ENCODE measurements at places on chromosomes 5 and 9.
A peak's percentile ranks its signal among the peaks of the same experiment; 100 is the strongest.

- DNase-seq, result peak; percentile 84
These were observed 36.5 kb downstream of the HABP4 start for GRCh38 chr9:96486386-96487028.

DNA sequence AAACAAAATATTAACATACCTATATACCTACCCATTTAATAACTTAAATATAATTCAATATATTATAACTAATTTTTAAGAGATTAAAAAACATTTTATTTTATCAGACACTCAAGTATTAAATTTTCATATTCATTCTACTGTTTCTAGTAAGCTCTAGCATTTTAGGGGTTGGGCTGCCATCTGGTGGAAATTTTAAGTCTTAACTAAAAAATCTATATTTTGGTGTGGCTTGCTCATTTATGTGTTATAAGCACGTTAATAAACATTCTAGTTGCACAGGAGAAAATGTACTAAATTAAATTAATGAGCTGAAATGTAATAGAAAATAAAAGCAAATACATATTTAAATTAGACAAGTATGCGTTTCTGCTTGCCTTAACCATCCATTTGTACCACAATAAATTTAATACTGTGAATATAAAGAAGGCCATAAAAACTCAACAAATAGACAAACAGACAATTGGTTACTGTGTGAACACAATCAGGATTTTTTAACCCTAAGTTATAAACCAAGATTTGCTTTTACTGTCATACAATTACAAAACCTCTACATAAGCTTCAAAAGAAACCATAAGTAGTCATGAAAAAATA, 1728.3 kb upstream of the CDH9 start:
- DNase-seq, result peak; percentile 52

DNA sequence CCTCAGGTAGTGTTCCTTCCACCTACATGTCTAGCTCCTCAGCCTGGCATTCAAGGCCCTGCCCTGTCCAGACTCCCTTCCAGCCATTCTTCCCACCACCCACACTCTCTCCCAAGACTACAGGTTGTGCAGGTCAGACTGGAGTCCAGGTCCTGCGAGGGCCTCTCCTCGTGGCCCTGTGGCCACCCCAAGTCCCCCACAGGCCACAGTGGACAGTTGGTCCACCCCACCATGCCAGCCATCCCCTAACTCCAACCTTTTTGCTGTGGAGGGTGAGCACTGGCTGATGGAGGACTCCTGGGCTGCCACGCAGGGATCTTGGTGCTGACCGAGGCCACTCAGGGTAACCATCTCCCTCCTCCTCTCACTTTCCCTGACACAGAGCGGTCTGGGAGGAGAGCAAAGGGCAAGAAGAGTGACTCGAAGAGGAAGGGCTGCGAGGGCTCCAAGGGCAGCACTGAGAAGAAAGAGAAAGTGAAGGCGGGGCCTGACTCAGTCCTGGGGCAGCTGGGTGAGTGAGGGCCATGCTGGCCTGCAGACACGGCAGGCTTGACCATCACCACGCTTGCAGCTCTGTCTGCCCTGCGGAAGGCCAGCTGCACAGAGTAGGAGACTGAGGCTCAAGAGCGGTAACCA, 51.0 kb downstream of the JADE2 start:
- no peak for DNase-seq

DNA sequence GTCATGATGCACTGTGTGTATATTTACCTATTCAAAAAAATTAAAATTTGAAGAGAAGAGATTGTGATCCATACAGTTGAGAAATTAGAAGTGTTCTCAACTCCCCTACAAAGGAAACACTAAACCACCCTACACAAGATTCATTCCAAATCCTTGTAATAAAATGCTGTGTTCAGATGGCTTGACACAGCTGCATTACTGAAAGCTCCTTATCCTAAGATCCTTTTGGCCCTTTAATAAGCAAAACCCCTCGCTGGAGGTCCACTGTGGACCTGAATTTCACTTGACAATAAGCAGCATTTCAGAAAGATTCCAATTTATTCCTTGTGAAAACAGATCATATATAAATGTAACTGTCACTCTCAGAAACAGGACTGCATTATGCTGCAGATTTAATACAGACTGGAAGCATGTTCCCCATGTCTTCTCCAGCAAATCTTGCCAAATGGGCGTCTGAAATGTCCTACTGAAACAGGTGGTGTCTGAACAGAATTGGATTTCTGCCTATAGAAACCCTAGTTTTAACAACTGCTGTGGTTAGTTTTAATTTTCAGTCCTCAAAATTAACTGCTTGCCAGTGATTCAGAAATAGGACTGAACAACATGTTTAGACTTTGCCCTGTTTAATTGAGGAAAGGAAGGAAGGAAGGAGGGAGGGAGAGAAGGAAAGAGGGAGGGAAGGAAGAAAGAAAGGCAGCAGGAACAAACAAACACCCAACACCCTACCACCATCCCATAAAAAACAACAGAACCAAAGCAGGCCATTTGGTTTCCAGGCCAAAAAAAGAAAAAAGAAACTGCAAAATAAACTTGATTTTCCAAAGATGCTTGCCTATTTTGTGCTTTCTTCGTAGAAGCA, 179.6 kb downstream of the MLLT3 start:
- DNase-seq, result no peak

DNA sequence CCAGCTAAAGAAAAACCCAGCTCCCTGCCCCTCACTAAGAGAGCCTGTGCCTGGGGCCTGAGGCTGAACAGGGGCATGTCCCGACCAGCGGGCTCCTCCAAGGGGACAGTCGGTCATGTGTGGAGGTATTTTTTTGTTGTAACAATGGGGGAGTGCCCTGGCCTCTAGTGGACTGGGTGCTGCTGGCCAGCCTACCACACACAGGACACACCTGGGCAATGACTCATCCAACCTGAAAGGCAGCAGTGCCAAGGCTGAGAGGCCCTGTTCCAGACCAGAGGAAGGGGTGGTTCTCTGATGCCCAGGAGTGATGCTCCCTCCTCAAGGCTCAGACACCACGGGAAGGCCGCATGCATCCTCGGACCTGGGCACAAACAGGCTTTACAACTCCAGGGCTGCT, 181.5 kb downstream of the OLFM1 start:
- DNase-seq, result no peak

- no peak for DNase-seq
These were observed 210.0 kb downstream of the MPDZ start for GRCh38 chr9:13069498-13069897.

GRCh38 chr9:131823701-131824146, 83.8 kb upstream of the RAPGEF1 start:
- no peak for DNase-seq

DNA sequence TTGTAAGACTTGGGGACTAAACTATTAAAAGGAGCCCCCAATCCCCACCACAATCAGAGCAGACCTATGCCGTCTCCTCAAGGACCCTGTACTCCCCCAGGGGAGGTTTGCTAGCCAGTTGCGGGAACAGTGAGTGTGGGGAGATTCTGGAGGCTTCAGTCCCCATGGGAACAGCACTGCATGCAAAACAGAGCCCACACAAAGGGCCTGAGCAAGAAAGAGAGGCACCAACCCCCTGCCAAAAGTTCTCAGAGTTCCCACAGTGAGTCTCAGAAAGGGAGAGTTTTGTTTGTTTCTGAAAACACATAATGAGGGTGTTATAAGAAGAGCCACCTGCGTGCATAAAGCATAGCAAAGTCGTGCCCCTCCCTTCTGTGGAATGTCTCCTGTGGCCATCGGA, 56.6 kb downstream of the CFAP90 start:
- no peak for DNase-seq

- DNase-seq, result no peak
These were observed 8.5 kb downstream of the INSYN2B start for GRCh38 chr5:169971780-169972179.

DNA sequence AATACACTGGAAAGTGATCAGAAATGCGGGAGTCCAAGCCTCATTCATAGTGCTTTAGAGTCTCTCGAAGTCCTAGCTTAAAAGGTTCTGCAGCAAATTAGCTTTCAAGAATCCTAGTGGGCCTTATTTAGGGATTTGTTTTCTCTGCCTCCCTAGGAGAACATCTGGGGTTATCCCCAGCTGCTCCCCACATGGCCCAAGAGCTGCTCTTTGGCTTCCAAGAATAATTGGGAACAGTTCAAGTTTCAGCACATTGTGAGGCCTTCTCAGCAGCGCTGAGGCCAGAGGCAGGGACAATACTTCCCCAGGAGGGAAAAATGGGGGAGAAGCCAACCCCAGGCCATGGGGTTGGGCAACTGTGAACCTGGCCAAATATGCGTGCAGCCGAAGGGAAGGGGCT, 108.7 kb downstream of the LIFR start:
- no peak for DNase-seq

DNA sequence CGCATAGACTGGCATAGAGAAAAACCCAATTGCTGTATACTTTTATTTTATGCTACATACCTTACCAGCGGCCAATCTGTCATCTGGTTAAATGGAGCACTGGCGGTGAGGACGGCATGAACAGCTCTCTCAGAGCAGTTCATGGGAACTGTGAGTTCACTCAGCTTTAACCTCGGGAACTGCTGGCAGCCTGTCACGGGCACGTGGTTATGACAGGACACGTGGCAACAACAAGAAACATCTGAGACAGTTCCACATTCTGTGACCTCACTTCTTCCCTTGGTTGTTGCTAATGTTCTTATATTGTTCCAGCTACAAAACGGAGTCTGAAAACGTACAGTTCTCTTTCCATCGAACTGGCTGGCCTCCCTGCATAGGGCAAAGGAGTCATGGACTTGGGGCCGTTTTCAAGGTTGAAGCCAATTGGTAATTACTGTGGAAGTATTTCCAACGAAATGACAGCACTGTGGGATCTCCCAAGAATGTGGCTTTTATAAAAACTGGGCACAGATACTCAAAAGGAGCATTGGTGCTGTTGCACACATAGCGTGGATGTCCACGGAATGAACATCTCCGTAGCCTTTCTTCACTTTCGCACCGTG, 246.3 kb upstream of the DAP start:
- no peak for DNase-seq

- DNase-seq, result peak; percentile 76
These were observed 27.3 kb upstream of the TGFBI start for GRCh38 chr5:136001466-136001981.

GRCh38 chr9:126461608-126462007, 135.0 kb downstream of the MVB12B start:
- DNase-seq, result no peak

DNA sequence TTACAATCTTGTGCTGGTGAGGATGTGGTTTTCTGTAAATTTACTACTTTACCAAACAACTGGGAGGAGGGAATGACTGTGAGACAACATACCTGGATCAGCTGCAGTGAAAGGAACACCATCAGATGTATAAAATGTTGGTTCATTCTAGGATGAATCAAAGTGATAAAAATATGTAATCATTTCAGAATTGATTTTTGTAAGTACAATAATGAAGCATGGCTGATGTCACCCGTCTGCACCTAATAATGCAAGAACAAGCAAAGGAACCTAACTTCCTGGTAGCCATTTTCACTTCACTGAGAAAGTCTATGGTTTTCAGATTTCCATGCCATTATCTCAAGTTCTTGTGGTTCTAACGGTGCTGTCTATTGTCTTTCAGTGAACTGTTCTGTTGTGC, 18.7 kb upstream of the C5orf34 start:
- DNase-seq, result no peak

DNA sequence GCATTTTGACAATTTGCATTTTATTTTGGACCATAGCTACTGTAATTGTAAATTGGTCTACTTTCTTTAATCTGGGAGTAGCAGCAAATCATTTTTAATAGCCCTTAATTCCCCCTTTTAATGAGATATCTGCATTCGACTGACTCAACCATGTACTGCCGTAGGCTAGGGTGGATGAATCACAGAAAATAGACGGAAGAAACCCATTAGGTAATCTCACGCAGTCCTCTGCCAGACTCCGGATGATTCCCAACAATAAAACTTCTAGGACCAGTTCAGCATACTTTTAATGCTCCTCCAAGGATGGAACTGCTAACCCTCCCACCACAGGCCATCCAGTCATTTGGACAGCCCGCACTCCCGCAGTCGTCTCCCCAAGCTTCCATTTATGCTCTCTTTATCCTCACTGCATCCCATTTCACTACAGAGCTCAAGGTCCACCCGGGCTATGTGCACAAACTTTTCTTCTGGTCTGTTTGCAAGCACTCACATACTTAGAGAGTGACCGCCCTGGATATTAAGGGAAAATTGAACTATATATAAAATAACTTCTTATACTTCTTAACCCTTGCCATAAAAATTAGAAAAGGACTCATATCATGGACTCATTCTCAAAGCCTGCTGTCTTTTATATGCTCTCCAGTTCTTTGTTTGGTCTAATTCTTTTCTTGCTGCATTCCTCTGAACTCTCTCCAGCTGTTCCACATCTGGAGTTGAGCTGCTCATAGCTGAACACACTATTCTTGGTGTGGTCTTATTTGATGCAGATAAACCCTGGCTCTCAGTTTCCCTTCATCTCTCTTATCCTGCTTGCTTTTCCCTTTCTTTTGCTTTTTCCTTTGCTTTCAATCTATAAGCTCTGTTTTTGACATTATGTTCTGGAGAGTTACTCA, 326.6 kb downstream of the ARL15 start:
- DNase-seq, result peak; percentile 60

DNA sequence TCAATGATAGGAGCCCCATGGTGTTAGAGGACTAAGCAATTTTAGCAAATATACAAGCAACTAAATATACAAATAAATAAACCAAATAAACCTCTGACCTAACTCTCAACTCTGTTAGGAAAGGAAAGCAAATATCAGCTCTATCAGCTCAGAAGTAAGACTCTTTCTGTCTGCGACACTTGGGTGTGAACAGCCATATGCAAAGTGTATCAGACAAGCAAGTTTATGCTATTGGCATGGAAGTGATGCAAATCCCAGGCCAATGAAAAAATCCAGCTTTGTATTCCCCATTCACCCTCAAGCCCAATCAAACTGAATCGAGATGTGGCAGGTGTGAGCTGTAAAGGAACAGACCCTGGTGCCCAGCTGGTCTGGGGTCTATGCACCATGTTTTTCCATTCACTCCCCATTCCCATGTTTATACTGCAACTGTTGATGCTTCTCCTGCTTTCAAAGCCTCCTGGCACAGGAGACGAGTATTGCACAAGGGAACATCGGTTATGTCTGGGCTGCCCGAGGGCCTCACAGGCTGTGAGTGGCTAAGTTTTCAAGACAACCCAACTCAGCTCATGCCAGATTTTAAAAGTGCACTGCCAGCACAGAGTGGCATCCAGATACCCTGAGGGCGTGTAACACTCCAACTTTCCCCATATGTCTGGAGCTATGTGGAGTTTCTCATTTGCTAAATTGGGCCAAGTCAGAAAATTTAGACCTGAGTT, 73.1 kb downstream of the FEM1C start:
- DNase-seq, result no peak

Measured in fibroblast of villous mesenchyme (primary cell).